GM23338 (cell line): ENCODE measurements at places on chromosomes 6 and 20. TPM values are rescaled to one million over a fixed set of nuclear protein-coding genes. Genes with fewer than 3 reads are reported as not detected.

- no peak overlapping the region for H3K27ac ChIP-seq
- H3K4me3 ChIP-seq: no peak overlapping the region
- peak; percentile 82 for DNase-seq
These were observed 108.1 kb downstream of the BCKDHB start for GRCh38 chr6:80214436-80215022.

DNA sequence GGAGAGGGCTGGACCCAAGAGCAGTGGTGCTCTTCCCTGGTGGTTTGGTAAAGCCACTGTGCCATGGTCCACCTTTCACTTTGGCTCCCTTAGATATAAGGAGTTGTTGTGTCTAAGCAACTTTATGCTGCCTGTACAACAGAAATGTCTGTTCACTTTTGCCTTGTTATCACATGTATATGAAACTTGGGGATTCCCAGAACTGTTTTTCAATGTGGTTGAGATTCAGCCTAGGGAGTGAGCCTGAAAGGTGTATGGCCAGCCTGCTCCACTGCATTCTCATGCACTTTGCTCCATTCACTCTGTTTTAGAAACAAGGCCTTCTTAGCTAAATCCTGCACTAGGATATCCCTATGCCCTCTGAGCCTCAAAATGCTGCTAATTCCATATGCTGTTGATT lies 234.5 kb upstream of the THEMIS start:
- H3K27me3 ChIP-seq: no peaks in the 10 kb centered on the region
- no peaks in the 10 kb centered on the region for H3K36me3 ChIP-seq
- peaks cover 4% of the 10 kb centered on the region; the same call in 1 of the 2 replicates for H3K4me1 ChIP-seq
- no peak overlapping the region for H3K27ac ChIP-seq

DNA sequence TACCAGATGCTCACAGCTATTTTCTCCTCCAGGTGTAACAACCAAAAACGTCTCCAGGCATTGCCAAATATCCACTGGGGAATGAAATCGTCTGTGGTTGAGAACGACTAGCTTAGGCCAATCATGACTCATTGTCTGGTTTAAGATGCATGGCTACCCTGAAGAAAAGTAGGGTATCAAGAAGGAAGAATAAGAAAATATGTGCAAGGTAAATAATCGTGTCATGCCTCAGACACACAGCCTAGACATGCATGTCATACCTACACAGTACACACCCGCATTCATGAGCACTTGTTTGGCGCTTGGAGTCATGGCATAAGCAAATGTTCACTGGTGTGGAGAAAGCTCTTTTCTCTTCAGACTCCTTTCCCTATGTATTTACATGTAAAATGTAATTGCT lies 745.7 kb downstream of the MAFB start:
- 0 out of 2 replicates have a peak, but pooled peaks cover 3% of the 10 kb centered on the region for H3K4me1 ChIP-seq
- H3K4me3 ChIP-seq: no peak overlapping the region
- no peak for DNase-seq
- no peaks in the 10 kb centered on the region for H3K27me3 ChIP-seq
- H3K36me3 ChIP-seq: no peaks in the 10 kb centered on the region

GRCh38 chr20:36883977-36884535 lies 8.1 kb downstream of the TLDC2 start:
- DNase-seq: no peak
- no peaks in the 10 kb centered on the region for H3K36me3 ChIP-seq
- no peak overlapping the region for H3K27ac ChIP-seq
- H3K4me3 ChIP-seq: no peak overlapping the region

SLCO4A1 gene
- total RNA-seq: 38.3 and 41.6 TPM in 2 replicates

OPN5 gene
- total RNA-seq: not detected in 2 replicates

DNA sequence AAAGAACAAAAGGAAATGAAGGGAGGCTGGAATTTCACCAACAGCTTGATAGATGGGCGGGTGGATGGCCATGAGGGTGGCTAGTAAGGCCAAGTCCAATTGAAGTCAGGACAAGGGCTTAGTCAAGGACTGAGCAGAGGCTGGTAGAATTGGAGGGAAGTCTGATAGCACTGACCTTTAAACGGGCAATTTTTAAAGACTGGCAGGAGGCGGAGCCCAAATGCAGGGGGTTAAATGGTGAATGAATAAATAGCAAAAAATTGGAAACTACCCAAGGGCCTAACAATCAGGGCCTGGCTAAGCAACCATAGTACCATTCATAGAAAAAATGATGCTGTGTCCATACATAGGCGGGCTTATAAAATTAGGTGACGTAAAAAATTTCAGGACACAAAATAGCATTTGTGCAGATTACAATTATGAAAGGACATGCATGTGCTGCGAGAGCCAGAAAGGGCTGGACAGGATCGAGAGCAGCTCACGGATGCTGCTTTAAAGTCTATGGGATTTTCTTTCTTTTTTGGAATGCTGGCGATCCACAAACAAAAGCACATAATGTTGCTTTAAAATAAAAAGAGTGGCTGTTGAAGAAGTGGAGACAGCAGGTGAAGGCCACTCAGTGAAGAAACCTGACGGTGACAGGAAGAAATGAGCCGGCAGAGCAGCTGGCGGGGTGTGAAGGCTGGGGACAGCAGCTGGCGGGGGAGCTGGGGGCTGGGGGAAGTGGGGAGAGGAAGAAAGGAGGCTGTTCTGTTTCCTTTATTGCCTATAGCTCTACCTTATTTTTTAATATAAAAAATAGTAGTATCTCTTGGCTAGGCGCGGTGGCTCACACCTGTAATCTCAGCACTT lies 42.8 kb upstream of the TAF8 start:
- DNase-seq: no peak
- no peaks in the 10 kb centered on the region for H3K36me3 ChIP-seq
- H3K27me3 ChIP-seq: no peaks in the 10 kb centered on the region
- peaks cover 14% of the 10 kb centered on the region; the same call in 1 of the 2 replicates for H3K4me1 ChIP-seq
- H3K4me3 ChIP-seq: no peak overlapping the region
- no peak overlapping the region for H3K27ac ChIP-seq

DNA sequence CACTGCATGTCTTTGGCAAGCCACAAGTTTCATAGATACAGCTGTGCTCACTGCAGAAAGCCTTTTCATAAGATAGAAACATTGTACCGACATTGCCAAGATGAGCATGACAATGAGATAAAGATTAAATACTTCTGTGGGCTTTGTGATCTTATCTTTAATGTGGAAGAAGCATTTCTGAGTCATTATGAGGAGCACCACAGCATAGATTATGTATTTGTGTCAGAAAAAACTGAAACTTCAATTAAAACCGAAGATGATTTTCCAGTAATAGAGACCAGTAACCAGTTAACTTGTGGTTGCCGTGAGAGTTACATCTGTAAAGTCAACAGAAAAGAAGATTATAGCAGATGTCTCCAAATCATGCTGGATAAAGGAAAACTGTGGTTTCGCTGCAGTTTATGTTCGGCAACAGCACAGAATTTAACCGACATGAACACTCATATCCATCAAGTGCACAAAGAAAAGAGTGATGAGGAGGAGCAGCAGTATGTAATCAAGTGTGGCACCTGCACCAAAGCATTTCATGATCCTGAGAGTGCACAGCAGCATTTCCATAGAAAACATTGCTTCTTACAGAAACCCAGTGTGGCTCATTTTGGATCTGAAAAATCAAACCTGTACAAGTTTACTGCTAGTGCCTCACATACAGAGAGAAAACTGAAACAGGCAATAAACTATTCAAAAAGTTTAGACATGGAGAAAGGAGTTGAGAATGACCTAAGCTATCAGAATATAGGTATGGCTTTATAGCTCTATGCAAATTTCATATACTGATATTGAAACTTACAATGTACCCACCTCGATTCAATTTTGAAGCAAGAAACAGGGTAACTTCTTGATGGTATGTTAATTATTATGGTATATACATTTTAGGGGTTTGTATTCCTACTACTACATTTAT lies 23.9 kb upstream of the BAG2 start:
- H3K4me1 ChIP-seq: no peaks in the 10 kb centered on the region
- H3K36me3 ChIP-seq: 0 out of 2 replicates have a peak, but pooled peaks cover 8% of the 10 kb centered on the region
- no peak overlapping the region for H3K27ac ChIP-seq
- no peak overlapping the region for H3K4me3 ChIP-seq
- DNase-seq: no peak

DNA sequence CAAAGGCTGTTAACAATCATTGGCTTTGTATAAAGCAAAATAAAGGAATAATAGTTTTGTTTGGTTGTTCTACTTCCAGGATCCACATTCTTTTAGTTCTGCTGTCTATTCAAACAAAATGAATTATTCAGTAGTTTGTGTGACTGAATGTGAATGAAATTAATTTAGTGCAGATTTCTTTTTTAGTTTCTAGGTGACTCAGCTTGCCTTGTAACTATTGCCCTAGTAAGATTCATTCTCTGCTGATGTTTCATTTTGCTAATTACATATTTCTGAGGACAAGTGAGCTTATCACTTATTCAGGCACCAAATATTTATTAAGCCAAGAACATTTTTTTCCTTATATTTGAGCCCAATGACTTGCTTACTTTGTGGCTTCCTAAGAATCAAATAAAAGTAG lies 46.5 kb upstream of the RIPOR2 start:
- no peaks in the 10 kb centered on the region for H3K27me3 ChIP-seq
- DNase-seq: no peak
- peaks cover 53% of the 10 kb centered on the region for H3K4me1 ChIP-seq
- no peaks in the 10 kb centered on the region for H3K36me3 ChIP-seq
- 0 out of 2 replicates have a peak overlapping the region, but pooled peaks have one; percentile 11 for H3K4me3 ChIP-seq

DNA sequence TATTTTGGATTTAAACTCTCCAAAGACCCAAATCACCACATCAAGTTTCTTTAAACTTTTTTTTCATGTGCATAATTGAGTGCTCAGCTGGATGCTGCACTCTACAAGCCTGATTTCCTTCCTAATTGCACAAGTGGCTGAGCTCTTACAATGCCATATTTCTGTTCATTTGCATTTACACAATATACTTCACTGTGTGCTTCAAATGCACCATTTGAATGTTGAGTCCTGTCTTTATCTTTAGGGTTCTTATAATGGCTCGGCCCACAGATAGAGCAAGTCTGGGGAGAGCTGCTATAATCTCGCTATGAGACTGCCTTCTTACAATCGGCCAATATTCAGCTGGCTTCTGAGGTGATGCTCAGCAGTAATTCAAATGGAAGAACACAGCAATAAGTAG lies 200.6 kb upstream of the MAP3K7 start:
- no peak for DNase-seq
- H3K4me3 ChIP-seq: no peak overlapping the region
- H3K27me3 ChIP-seq: no peaks in the 10 kb centered on the region
- no peaks in the 10 kb centered on the region for H3K36me3 ChIP-seq

DNA sequence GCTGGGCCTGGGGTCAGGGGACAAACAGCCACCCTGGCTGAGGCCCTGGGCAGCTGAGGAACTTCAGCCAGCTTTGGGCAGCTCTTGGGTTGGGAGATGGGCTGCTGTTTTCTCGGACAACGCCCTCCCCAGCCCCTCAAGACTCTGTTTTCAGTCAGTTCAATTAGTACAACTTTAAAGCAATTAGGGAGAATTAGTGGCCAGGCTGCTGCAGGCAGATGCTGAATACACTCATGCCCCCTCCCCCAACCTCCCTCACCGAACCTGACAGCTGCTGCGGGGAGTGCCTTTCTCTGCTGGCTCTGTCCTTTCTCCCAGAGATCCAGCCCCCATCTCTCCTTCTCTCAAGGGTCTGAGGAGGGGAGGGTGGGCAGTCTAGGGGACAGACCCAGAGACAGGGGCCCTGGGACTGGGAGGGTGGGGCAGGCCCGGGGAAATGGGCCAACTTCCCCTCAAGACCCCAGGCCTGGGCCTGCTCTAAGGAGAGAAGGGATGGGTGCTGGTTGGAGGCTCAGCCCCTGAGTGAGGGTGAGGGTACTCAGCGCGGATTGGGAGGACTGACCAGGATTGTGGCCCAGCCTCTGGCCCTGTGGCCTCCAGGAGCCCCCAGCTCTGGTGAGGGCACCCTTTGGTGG lies 17.8 kb upstream of the MYT1 start:
- H3K4me3 ChIP-seq: no peak overlapping the region
- H3K27me3 ChIP-seq: no peaks in the 10 kb centered on the region
- DNase-seq: no peak
- H3K27ac ChIP-seq: no peak overlapping the region
- H3K4me1 ChIP-seq: no peaks in the 10 kb centered on the region; the same call in 1 of the 2 replicates
- no peaks in the 10 kb centered on the region for H3K36me3 ChIP-seq

- no peak overlapping the region for H3K27ac ChIP-seq
- H3K4me3 ChIP-seq: no peak overlapping the region
- no peaks in the 10 kb centered on the region for H3K27me3 ChIP-seq
- H3K36me3 ChIP-seq: no peaks in the 10 kb centered on the region
- no peaks in the 10 kb centered on the region for H3K4me1 ChIP-seq
These were observed 72.1 kb downstream of the NKAIN2 start for GRCh38 chr6:123875784-123876183.

- no peak overlapping the region for H3K4me3 ChIP-seq
- no peaks in the 10 kb centered on the region for H3K36me3 ChIP-seq
- DNase-seq: no peak
- no peaks in the 10 kb centered on the region; the same call in 1 of the 2 replicates for H3K4me1 ChIP-seq
These were observed 124.3 kb downstream of the MYLK4 start for GRCh38 chr6:2626401-2626800.

RIPOR2 gene
- 22.5 TPM in 2 replicates for total RNA-seq

SAMD3 gene
- 3.8 and 4.9 TPM in 2 replicates for total RNA-seq

DNA sequence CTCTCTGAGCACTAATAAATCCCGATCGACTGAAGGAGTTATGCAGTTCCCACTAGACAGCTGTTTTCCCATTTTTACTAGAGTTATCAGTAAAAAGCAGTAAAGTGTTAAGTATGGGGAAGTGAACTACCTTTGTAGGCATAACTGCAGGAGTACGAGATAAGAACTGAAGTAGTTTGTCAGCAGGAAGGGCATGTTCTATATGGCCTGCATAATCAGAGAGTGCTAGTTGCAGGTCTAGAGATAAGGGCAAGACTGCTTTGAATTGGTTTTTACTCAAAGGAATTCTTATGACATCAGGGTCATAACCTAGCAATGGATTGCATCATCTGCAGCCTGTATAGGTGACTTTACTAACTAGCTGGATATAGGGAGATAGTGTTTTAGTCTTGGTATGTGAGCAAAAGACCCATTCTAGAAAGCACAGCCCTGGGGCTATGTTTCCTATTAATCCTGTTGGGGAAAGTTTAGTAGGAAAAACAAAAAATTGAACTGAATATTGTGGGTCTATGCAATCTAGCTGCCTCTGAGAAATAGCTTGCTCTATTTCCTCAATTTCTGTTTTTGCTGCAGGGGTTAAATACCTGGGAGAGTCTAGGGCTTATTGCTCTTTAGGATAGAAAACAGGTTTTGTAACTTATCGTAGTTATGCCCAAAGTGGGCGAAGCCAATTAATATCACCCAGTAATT lies 22.6 kb upstream of the CRISP1 start:
- no peak overlapping the region for H3K4me3 ChIP-seq
- H3K36me3 ChIP-seq: no peaks in the 10 kb centered on the region
- no peak overlapping the region for H3K27ac ChIP-seq
- DNase-seq: no peak

SS18L1 gene
- total RNA-seq: 24.6 and 32.6 TPM in 2 replicates
